Occipital lobe (tissue), 3 donors: ENCODE measurements at places on chromosomes 2 and 18.

GRCh38 chr2:42767080-42767898, 3.4 kb upstream of the OXER1 start:
- DNase-seq = no peak

GRCh38 chr2:150520887-150521664, 33.6 kb upstream of the RND3 start:
- DNase-seq = no peak

DNA sequence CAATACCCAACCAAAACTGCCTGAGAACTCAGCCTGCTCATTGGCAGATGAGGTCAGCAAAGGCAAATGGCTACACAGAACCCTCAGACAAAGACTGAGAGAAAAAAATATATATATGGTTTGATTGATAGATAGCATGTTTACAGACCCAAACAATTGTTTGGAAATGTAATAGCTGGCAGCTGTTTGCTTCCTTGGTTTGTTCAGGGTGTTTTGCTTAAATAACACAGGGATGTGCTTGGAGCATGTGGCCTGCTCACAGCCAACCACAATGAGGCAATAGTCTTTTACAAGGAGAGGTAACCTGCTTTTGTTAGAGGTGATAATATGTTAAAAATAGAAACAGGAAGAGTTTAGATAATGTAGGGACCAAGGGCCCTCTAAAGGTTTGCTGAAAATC, 84.5 kb downstream of the PDK1 start:
- no peak for DNase-seq

GRCh38 chr2:47890711-47891368, 15.5 kb downstream of the FBXO11 start:
- no peak for DNase-seq

DNA sequence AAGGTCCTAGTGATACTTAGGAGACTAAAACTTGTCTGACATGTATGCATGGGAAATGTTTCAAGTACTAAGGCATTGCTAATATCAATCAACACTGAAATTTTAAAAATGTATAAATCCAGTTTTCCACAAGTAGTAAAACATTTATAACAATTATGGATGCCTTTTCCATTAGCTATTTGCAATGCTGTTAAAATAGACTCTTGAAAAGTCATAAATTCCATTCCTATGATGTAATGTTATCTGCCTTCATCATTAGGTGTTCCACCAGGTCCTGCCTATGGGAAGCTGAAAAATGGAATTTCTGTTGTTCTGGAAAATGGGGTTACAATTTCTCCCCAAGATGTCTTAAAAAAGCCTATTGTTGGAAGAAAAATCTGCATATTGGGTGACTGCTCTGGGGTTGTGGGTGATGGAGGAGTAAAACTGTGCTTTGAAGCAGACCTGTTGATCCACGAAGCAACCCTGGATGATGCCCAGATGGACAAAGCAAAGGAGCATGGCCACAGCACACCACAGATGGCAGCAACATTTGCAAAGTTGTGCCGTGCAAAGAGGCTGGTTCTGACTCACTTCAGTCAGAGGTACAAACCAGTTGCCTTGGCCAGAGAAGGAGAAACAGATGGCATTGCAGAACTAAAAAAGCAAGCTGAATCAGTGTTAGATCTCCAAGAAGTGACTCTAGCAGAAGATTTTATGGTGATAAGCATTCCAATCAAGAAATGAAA, 18.7 kb downstream of the ELAC1 start:
- DNase-seq = peak; percentile 11

- DNase-seq = no peak
Observed at GRCh38 chr2:198277181-198277580, 472.8 kb downstream of the PLCL1 start.

GRCh38 chr18:48715711-48716361, 177.0 kb downstream of the CTIF start:
- no peak for DNase-seq

DNA sequence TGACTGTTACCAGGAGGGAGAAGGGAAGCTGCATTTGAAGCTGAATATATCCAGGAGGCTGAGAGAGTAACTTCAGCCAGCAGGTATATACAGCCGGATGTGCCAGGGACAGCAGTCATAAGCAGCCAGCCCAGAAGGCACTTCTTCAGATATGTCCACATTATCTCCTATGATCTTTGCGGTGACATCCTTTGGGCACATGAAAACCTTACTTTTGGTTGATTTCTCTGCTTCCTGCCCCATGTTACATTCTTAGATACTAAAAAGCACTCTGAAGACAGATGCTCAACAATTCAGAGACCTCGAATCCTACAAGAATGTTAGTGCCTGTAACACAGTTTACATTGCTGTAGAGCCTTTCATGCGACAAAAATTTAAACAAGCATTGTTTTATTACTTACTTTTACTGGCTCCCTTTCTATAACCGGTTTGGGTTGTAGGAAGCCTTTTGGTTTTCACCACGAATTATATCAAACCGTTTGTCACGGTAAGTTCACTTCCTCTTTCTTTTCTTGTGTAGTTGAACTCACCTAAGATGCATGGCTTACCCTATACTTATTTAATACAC, 50.3 kb upstream of the TLK1 start:
- DNase-seq = no peak
